C1 segment of cervical spinal cord (tissue), 14 donors: ENCODE measurements at places on chromosomes 4 and X.

DNA sequence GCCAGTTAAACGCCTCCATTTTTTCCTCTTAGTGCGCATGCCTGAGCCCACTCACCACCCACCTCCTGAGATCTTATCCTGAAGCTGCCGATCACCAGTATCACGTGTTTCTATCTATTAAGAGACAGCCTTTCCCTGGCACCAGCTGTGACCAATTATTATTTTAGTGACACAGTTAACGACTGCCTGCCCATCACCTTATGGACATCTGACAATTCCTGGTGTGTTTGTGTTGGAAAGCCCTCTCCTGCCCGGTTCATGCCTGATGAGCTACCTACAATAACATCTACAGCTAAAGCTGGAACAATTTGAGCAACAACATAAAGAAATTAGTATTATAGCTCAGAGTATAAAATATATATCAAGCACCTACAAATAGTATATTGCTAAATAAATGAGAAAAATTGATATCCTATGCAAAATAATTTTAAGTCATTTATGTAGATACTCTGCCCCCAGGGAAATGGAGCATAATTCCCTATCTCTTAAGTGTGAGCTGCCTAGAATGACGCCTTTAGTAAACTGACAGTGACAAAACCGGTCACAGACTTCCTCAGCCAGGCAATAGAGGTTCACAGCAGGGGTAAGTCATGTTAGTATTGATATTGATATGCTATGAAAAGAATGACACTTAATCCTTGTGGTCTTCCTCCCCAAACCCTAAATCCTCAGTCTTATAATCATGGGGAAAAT lies 862.2 kb downstream of the TRAM1L1 start:
- no peak for DNase-seq

GRCh38 chr4:121306931-121307330 lies 73.9 kb downstream of the QRFPR start:
- no peak for DNase-seq

- no peak for DNase-seq
Measured at GRCh38 chr4:152970102-152970820, 34.1 kb downstream of the FHDC1 start.

DNA sequence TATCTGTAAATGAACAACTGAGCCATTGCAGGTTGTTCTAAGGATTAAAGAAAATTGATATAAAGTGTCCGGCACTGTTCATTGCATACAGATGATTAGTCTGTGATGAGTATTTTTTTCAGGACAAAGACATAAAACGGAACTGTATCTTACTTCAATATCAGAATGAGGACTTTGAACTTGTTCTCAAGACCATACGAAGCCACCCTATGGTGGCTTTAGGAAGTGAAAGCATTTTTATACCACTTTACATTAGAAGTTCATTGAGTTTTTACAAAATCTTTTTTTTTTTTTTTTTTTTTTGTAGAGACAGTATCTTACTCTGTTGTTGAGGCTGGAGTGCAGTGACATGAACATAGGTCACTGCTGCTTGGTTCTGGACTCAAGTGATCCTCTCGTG lies 45.2 kb upstream of the TRIM2 start:
- no peak for DNase-seq

DNA sequence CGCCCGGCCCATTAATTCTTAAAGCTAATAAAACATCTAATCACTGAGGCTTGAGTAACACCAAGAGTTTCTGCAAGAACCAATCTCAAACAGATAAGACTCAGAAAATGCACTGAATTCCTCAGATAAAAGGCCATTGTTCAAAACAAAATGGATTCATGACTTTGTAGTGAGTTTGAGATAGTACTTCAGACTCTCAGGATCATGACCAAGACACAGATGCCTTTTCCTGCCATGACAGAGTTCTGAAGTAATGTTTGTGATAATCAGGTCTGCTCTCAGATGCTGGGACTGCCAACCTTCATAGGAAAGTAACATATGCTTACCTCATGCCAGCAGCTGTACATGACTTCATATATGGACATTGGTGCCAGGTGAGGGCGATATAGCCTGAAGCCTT lies 54.6 kb downstream of the NIPAL1 start:
- DNase-seq, result no peak

GRCh38 chr4:126661194-126661593 lies 971.6 kb upstream of the INTU start:
- DNase-seq, result no peak

GRCh38 chrX:43474321-43474720 lies 181.8 kb upstream of the MAOA start:
- DNase-seq, result no peak

DNA sequence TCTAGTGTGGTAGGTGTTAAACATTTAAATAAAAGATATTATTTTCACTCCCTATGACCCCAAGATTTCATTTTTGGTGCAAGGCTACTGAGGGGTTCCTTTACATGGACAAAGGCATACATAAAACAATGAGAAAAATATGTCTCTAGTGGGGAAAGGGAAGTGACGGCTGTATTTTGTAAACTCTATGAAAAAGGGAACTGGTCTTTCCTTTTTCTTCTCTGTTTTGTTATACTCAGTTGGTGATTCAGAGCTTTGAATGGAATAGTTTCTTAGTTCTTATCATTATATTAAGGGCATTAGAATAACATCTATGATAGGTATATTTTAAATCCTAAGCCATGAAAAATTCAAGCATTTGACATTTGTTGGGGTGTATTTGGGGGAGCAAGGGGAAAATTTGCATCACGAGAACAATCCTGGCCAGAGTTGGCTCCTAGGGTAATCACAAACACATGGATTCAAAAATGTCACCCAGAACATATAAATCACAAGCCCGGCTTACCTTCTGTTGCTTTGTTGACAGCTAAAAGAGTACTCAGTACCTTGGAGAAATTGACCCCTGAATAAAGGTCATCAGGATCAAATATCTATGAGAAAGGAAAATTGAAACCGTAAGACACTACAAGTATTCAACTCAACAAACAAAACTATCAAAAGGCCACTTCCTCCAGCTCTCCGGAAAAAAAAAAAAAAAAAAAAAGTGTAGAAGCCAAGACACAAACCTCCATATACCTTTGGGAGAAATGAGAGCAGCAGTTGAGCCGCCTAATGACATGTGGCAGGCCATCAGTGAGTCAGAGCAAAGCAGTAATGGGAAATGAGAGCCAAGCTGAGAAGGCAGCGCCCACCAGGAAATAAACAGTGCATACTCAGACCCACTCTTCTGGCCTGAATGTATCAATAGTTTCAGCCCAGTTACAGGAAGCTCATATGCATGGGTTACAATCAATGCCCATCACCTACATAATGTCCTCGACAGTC lies 33.4 kb downstream of the ARHGEF6 start:
- DNase-seq, result no peak

DNA sequence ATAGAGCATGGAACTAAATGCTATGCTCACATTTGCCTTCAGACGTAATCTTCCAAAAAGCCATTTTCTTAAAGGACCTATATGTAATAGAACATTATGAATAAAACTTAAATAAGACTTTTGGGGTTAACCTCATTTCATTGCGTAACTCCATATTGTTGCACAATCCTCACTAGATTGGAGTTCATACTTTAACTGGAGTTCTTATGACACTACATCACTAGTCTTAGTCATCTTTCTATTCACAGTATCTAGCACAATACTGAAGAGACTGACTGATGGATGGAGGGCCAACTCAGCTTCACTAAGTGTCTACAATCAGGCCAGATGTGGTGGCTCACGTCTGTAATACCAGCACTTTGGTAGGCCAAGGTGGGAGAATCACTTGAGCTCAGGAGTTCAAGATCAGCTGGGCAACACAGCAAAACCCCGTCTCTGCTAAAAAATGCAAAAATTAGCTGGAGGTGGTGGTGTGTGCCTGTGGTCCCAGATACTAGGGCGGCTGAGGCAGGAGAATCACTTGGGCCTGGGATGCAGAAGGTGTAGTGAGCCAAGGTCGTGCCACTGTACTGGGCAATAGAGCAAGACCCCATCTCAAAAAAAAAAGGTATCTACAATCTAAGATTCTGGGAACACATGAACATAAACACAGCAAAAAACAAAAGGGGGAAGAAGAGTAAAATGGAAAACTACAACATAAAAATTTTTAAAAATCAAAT lies 80.8 kb upstream of the MAB21L2 start:
- no peak for DNase-seq
